NCI-H2227 treated with DMSO at 0.1 percent for 48 hours (cell line): ENCODE measurements at places on chromosomes 12 and 14.

- DNase-seq = no peak
These were observed 75.6 kb downstream of the PPP2R5E start for GRCh38 chr14:63467440-63468072.

DNA sequence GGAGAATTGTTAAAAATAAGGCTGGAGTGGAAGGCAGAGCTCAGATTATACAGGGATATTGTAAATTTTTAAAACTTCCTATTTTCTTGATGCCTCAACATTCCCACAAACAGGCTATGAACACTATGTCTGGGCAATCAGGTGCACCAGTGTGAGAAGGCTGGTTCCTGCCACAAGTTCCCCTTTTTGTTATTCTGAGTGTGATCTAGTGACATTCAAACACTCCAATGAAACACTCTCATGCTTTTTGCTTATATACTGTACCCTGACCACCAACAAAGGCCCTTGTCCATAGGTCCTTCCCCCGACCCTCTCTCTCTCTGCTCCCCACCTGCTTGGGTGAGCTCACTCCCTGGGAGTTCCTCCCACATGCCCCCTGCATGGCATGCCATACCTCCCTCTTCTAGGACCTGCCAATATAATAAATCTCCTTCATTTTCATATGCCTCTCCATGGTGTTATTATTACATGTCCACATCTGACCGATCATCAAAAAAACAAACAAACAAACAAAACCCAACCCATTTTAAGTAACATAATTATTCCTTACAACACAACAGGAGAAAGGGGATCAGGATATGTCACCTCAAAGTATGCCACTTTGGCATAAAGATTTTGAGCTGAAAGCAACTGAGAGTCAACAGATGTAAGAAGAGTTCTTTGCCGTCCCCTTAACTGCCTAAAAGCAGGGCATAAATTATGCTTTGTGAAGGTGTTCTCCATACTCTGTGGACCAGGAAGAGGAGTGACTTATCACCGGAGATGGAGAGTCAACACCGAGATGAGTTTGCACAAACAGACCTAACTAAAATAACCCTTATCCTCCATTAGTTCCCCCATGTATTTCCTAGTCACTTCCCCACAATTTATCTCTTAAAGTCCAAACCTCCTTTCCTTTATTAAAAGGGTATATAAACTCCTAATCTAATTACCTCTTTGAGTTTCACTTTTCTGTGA is 42.5 kb upstream of the CATSPERB start:
- no peak for DNase-seq

DNA sequence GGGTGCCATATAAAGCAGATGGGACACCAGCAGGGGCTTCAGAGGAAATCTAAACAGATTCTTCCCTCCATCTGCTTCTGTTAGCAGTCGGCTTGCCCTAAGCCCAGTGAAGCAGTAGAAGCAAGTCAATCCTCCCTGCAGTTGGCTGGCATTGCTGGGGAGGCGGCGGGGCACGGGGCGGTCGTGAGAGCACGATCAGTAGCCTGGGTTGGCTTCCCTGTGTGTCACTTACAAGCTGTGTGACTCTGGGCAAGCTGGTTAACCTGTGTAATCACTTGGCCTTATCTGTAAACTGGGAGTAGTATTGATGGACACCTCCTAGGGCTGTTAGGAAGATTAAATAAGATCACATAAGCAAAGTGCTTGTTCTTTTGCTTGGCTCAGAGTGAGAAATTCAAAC is 19.4 kb downstream of the MYRFL start:
- DNase-seq = no peak

- no peak for DNase-seq
These were observed 353.6 kb downstream of the TMTC2 start for GRCh38 chr12:83040339-83040738.

DNA sequence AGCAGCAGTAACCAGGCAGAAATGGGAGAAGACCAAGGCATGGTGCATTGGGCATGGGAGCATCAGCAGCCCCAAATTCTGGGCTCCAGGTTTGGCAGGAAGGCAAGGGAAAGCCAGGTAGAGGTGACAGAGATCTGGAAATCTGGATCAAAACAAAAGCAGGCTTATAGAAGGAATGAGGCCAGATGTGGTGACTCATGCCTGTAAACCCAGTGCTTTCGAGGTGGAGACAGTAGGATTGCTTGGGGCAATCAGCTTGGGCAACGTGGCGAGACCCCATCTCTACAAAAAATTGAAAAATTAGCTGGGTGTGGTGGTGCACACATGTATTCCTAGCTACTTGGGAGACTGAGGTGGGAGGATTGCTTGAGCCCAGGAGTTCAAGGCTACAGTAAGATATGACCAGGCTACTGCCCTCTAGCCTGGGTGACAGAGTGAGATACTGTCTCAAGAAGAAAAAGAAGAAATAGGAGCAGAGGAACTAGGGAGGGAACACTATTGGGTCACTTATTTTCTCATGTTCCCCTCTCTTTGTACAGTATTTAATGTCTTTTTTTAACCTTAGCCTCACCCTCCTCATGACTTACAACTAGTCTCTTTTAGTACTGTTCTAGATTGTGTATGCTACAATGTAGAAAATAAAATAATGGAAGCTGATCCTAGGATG is 25.1 kb downstream of the SLC4A8 start:
- no peak for DNase-seq

- DNase-seq = no peak
These were observed 11.9 kb downstream of the NUP37 start for GRCh38 chr12:102107970-102108369.

- no peak for DNase-seq
These were observed 477.0 kb downstream of the PCNX1 start for GRCh38 chr14:71384007-71384845.

- no peak for DNase-seq
These were observed 476.5 kb upstream of the TBX3 start for GRCh38 chr12:115160271-115161128.

DNA sequence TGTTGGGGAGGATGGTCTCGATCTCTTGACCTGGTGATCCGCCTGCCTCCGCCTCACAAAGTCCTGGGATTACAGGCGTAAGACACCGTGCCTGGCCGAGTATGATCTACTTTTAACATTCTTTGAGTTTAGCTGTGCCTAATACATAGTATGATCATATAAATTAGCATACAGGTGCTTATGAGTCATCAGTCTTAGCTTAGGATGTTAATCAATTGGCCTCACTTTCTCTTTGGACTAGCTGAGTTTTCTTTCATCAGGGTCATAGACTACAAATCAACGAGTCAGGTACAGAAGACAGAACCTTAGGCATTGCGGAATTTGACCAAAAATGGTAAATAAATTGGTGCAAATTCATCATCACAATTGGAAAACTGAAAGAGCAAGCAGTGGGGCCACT is 2.2 kb downstream of the SLC25A21 start:
- no peak for DNase-seq

DNA sequence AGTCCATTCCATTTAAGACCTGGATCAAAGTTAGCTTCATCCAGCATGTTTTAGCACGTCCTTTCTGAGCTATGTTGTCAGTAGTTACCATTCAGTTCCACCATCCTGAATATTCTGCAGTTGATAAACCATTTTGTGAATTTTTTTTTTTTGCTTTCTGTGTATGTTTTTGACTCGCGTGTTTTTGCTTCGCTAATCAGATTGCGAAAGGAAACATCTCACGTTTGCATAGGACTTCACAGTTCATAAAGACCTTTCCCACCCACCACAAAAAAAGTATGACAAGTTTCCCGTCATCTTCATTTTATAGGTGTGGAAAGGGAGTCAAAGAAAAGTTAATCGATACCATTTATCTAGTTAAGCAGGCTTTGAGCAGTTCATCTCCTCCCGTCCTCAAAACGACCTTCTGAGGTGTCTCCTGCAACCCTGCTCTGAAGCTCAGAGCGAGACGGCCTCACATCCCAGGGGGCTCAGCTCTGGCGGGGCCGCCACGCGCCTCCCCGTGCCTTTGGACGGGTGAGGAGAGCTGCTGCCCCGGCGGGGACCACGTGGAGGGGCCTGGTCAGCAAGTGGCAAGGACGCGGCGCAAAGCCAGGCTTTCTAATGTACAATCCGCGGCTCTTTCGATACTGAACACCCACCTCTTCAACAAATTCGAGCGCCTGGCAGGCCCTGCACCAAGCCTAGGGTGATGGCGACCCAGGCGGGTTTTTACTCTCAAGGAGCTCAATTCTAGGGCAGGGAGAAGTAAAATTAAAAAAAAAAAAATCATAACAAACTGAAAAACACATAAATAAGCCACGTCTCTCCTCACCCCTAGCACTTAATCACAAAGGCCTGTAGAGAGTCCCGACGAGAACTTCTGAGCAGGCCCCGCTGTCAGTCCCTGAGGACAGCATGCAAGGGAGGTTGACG is 988 bp upstream of the TMEM263 start:
- no peak for DNase-seq

DNA sequence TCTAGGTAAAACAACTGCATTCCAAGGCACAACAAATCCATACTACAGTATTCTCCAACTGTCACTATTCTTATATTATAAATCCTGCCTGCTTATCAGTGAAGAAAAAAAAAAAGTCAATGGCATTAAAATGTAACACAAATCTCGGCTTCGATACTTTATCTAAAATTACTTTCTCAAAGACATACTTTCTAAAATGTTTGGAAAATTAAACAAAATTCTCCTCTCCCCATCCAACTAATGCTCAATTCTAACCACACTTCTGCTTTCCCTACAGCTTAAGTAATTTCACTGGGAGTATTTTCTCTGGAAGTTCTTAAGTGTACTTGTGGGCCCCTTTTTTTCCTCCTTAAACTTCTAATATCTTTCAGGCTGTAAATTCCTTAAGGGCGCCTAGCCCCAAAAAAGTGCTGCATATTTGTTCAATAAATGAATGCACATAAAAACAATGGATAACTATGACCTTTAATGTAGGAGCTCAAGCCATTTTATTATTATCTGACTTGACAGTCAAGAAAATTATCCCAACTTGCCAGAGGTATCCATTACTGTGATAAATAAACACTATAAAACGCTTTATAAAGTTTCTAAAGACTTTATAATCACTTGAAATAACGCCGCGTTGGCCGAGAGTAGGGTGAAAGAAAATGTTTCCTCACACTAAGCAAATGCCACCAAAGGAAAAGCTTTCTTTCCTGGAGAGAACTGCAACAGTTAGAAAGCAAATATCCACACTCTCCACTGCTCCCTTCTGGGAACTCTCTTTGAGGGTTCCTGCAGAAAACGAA is 977 bp downstream of the HEATR5A start:
- peak; percentile 16 for DNase-seq

- DNase-seq = no peak
These were observed 5.1 kb downstream of the ARF6 start for GRCh38 chr14:49897965-49898364.

DNA sequence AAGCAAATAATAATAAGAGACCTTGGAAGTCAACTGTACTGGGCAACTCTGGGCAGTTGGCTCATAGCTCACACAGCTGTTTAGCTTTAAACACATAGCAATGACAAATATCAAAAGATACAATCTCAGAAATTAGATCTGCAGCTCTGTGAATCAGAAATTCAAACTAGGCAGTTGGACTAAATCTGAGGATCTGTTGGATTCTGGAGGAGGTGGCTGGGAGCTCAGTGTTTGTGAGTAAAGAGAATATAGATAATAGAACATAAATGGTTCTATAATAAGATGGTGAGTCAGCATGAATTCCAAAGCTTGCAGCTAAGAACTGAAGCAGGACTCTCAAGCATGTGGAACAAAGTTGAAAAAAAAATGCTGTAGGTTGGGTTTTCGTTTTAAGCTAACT is 1949.4 kb upstream of the SEL1L start:
- DNase-seq = no peak

DNA sequence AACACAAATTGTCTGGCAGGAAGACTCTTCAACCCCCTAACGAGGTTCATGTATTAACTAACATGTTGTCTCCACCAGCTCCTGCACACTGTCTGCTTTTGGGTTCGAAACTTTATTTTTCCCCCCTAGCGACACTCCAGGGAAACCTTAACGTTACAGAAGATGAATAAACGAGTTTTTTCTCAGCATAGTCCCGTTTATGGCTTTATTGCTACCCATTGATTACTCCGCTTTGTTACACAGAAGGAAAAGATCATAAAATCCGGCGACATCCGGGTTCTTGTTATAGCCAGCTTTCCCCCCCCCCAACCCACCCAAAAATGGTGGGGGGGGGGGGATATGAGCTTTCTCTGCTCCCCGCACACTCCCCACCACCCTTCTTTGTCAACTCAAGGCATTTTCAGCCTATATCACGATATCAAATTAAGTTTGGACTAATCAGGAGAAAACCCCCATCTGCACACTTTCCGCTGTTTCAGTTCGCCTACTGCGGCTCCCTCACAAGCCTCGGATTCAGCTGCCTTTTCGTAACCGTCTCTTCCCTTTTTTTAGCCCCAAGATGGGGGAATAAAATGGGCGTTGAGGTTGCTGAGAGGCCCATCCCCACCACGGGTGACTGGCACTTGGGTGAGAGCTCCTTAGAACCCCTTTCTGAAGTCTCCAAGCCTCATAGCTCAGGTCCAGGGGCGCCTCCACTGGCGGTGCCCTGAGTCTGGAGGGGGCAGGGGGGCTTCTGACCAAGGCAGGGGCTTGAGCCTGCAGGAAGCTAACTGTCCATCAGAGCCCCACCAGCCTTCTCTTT is 1.4 kb upstream of the HOXC6 start:
- no peak for DNase-seq

DNA sequence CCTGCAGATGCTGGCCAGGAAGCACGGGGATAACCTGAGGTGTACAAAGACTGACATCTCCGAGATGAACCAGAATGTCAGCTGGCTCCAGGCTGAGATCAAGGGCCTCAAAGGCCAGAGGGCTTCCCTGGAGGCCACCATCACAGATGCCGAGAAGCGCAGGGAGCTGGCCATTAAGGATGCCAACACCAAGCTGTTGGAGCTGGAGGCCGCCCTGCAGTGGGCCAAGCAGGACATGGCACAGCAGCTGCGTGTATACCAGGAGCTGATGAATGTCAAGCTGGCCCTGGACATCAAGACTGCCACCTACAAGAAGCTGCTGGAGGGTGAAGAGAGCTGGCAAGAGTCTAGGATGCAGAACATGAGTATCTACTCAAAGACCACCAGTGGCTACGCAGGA is 380.0 kb upstream of the USP15 start:
- DNase-seq = no peak

DNA sequence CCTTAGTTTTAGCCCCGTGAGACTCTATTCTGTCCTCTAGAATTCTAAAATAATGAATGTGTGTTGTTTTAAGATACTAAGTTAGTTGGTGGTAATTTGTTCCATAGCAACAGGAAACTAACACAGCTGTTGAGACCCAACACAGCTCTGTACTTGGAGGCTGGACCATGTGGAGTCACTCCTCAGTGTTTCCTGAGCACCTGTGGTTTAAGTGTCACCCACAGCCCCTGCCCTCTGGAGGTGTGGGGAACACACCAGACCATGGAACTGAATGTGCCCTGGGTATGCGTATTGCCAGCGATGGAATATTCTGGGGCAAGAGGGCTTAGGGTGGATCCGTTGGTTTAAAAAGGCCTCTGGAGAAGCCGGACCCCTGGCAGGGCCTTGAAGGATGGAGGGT is 16.6 kb upstream of the GPR68 start:
- no peak for DNase-seq

GRCh38 chr12:30882706-30883105 is 43.8 kb upstream of the TSPAN11 start:
- no peak for DNase-seq

DNA sequence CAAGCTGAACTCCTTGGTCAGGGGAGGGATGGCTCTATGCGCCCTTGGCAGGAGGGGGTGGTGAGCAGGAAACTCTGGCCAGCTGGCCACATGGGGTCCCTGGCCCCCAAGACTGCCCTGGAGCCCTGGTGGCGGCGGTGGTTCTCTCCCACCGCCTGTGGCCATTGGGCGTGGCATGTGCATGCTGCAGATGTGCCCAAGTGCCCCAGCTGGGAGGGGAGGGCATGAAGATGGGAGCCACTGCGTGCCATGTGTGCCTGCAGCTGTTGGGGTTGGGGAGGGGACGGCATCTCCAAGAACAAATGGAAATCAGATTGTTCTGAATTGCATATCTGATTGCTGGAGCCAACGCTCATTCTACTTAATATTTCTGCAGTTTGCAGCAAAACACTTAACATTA is 115.7 kb upstream of the IGF1 start:
- DNase-seq = no peak
